ENCODE measurements at places on chromosomes 12 and 14.
A peak's percentile ranks its signal among the peaks of the same experiment; 100 is the strongest.

GRCh38 chr12:18446061-18446644, 184.8 kb downstream of the PIK3C2G start:
- no peak for DNase-seq

DNA sequence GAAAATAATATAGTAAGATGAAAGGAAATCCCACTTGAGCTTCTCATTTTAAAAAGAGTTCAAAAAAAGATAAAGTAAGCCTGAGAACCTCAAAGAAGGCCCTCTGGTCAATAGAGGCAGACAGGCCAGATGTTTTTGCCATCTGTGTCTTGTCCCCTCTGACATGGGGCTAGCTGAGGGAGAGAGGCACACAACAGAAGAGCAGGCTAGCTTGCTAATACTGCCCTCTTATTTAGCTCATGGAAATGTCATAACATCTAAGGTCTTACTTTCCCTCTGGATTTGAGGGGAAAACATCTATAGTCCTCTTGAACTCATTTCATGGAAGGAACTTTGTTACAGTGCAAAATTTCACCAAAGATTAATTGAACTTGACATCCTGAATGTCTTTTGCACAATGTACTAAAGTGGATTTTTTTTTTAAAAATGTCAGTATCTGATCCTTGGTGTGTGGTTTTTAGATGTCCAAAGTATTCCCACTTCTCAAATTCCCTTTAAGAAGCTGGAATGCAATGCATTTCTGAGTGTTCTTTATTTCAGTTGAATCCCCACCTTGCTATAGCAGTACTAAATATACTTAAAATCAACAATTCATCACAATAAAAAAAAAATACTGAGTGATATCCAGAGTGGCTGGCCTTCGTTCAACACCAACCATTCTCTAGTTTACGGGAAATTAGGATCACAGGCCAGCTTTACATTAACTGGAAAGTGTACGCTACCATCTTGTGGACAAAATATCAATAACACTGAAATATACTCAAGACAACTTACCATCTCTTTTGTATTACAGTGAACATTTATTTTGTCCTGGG, 176.7 kb downstream of the PAH start:
- no peak for DNase-seq

DNA sequence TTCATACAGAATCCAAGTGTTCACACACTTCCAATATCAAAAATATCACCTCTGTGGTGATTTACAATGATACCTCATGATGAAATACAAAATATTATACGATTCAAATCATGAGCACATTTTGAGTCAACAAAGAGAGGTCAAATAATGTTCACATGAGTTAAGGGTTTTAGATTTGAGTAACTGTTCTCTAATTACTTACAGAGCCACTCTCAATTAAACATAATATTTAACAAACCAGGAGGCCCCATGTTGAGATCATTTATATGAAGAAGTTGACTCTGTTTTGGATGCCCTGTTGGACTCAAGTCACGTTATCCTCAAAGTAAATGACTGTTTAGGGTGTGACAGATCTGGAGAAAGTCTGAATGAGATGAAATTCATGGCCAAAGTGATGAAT, 53.5 kb downstream of the NUAK1 start:
- DNase-seq: no peak

GRCh38 chr14:50001151-50001998, 108.5 kb downstream of the ARF6 start:
- DNase-seq: no peak

DNA sequence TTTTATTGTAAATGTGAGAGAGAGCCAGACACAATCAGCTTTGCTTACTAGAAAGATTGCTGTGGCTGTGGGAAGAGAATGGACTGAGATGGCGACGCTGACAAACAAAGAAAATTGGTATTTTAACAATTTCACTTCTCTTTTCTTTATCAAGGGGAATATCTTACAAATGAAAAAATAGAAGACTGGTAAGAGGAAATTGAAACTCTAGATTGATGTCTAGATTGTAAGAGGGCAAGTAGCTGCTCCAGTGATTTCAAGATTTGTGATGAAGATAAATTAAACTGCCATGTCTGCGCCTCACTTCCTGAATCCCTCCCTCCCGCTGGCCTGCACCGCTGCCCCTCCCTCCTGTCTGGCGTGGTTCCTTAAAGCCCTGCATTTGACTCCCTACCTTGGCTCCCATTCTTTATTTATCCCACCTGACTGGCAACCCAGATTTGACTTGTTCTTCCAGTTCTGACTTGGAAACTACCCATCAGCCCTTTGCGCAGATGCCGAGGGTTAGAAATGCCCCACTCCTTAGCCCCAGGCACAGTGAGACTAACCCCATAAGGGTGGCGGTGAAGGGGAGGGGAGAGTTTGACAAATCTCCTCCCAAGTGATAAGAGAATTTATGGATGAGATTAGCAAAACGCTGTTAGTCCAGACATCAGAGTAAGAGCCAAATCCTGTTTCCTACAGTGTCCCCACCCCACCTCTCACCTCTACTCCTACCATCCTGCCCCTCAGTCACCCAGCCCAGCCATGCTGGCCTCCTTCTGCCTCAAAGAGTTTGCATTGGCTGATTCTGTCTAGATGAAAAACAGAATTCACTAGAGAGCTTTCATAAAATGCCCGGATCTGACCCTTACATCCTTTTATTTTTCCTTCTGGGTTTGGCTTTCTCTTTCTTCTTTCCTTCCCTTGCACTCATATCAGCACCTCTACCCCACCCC, 125.3 kb upstream of the ATF7IP start:
- peak; percentile 32 for DNase-seq

DNA sequence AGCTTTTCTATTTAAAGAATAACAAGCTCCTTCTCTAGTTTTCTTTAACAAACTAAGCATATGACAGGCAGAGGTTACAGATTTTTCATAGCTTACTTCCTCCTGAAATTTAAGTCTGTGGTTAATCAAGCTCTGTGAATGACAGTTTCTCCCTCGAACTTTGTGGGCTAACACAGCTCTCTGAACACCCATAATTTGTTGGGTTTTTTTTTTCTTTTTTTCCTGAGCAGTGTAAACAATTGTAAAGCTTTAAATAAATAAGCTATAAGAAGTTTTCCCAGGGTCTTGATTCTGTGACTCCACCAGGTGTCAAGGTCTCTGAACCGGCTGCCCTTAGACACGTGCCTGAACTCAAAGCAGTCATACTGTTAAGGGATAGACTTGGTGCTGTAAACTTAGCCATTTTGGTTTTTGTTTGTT, 128.1 kb upstream of the AMIGO2 start:
- DNase-seq: no peak

DNA sequence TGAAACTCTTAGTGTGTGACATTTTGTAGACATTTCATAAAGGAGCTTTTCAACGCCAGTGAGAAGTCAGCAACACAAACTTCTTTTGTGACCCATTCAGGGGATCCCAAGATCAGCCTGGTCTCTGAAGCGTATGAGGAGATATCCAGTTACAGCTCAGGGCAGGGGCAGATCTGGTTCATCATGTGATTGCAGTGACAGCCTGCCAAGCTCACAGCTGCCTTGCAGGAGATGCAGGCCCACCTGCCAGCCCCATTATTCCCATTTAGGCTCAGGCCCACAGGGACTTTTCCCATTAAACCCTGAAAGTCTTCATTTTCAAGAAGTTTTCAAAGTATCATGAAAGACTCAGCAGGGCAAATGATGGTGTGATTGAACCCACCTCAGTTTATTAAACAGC, 38.3 kb downstream of the SRGAP1 start:
- DNase-seq: peak; percentile 50

GRCh38 chr12:69354556-69355187, 4.9 kb upstream of the YEATS4 start:
- DNase-seq: no peak

DNA sequence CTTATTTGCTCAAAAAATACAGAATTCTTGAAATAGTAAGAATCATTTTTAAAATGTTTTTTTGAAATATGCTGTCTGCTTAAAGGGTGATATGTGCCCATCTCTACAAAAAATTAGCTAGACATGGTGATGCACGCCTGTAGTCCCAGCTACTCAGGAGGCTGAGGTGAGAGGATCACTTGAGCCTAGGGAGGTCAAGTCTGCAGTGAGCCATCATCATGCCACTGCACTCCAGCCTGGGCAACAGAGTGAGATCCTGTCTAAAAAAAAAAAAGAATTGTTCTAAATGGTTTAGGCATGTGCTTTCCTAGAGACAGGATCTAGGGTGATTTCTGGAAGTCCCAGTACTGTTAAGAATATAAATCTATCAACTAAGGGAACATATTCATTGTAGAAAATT, 75.6 kb upstream of the HECTD1 start:
- no peak for DNase-seq

DNA sequence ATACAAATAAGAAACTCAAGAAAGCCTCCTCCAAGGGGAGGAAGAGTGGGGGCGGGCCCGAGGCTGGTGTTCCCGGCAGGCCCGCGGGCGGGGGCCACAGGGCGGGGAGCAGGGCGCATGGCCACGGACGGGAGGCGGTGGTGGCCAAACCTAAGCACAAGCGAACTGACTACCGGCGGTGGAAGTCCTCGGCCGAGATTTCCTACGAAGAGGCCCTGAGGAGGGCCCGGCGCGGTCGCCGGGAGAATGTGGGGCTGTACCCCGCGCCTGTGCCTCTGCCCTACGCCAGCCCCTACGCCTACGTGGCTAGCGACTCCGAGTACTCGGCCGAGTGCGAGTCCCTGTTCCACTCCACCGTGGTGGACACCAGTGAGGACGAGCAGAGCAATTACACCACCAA, 8.7 kb downstream of the DACT1 start:
- no peak for DNase-seq

GRCh38 chr12:42683933-42684801, 94.6 kb upstream of the PRICKLE1 start:
- DNase-seq: no peak

- peak; percentile 79 for DNase-seq
Measured at GRCh38 chr12:26721800-26722199, 111.2 kb downstream of the ITPR2 start.

GRCh38 chr14:54364555-54365415, 32.0 kb upstream of the CDKN3 start:
- DNase-seq: no peak

DNA sequence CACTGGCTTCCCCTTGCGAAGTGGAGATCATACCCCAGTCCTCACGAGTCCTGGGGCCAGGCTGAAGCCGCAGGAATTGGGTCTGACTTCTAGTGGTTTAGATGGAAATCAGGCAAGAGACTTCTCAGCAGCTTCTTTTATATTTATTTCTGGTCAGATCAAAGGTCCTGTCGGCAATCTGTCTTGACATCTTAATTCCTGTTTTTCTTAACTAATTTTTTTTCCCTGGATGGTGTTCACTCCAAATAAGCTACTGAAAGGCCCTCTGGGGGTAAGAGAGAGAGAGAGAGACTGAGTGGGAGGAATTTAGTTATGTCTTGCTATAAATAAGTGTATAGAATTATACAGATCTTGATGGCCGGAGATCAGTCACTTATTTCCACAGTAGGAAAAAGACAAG, 698.7 kb upstream of the TBX3 start:
- no peak for DNase-seq

GRCh38 chr14:60085085-60085484, 6.6 kb upstream of the PCNX4 start:
- DNase-seq: no peak

DNA sequence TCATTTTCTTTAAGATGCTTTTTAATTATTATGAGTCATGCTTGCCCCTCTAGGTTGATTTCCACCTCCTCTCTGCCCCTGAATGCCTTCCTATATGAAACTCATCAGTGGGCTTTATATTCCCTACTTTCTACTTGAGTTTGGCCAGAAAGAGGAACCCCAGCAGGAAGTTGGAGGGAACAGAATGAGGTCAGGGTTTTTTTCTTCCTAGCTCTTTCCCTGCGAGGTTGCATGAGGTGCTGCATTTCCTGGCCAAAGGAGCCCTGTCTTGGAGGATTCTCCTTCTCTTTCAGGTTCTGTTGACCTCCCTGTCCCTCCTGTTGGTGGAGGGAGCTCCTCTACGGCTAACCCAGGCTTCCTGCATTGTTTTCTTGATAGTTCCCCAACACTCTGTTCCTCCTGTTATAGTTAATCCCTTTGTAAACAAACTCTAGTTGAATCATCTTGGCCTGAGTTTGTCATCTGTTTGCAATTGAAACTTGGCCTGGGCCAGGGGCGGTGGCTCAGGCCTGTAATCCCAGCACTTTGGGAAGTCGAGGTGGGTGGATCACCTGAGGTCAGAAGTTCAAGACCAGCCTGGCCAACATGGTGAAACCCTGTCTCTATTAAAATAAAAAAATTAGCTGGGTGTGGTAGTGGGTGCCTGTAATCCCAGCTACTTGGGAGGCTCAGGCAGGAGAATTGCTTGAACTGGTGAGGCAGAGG, 15.3 kb upstream of the SPIC start:
- no peak for DNase-seq

DNA sequence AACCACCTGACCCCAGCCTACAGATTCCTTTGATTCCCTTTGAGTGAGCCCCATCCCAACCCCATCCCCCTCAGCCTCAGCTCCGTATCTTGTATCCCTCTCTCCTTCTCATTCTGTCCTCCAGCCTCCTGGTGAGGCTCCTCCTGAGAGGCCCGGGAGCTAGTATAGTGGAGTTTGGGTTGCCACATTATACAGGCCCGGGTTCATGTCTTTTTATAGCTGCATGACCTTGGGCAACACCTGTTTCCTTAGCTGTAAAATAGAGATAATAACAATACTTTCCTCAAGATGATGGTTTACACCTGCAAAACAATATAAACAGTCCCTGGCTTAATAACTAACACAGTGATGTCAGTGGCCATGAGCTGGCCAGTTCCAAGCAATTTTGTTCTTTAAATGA, 89.8 kb downstream of the STAB2 start:
- no peak for DNase-seq

GRCh38 chr14:105472486-105472991, 2.1 kb upstream of the CRIP2 start:
- no peak for DNase-seq

DNA sequence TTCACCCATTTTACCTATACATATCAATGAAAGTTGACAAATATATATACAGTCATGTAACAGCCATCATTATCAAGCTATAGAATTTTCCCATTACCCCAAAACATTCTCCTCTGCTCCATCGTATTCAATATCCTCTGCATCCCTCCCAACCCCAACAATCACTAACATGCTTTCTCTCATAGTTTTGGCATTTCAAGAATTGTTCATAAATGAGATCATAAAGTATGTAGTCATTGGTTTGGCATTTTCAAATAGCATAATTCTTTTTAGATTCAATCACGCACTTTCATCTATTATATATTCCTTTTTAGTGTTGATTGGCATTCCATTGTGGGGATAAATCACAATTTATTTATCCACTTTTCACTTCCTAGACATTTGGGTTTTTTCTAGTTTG, 866.0 kb upstream of the TMEM132C start:
- DNase-seq: no peak

- no peak for DNase-seq
Measured at GRCh38 chr12:86254399-86255107, 1.6 kb downstream of the MGAT4C start.

- peak; percentile 68 for DNase-seq
Measured at GRCh38 chr14:33432407-33433023, 493.8 kb downstream of the NPAS3 start.

GRCh38 chr14:67260965-67261364, 19.7 kb downstream of the PALS1 start:
- DNase-seq: no peak

- DNase-seq: no peak
Measured at GRCh38 chr12:45282411-45282810, 66.5 kb downstream of the ANO6 start.

Data from SHP77 (cell line).